ENCODE measurements at places on chromosomes 1 and 21.
A peak's percentile ranks its signal among the peaks of the same experiment; 100 is the strongest.

- peak; percentile 0 for DNase-seq
Observed at GRCh38 chr1:106768077-106768476, 288.4 kb upstream of the PRMT6 start.

DNA sequence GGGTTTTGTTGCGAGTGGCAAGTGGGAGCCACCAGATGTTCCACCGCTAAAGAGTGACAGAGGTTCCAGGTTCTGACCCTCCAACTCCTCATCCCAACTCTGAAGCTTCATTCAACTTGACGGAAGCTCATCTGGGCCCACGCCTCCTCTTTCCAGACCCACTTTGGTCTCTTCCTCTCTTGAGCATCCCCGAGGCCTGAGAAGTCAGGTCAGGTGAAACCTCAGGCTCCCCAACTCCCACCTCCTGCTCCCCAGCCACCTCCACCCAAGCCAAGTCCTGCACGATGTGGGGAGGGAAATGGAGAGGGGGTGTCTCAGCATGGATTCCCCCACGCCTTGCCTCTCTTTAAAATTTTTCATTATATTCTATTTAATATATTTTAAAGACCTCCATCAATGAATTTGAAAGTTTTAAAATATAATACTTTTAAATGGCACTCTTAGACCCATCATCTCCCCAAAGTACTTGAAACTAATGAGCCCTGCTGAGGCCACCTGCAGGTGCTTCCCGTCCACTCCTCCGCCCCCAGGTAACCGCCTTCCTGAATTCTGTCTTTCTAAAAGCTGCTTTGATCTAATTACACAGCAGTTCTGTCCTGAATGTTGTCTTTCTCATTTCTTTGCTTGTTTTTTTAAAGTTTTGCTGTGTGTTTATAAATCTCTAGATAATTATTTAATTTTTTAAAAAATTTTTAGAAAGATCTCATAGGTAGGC lies 238.1 kb downstream of the KAZN start:
- DNase-seq: no peak

DNA sequence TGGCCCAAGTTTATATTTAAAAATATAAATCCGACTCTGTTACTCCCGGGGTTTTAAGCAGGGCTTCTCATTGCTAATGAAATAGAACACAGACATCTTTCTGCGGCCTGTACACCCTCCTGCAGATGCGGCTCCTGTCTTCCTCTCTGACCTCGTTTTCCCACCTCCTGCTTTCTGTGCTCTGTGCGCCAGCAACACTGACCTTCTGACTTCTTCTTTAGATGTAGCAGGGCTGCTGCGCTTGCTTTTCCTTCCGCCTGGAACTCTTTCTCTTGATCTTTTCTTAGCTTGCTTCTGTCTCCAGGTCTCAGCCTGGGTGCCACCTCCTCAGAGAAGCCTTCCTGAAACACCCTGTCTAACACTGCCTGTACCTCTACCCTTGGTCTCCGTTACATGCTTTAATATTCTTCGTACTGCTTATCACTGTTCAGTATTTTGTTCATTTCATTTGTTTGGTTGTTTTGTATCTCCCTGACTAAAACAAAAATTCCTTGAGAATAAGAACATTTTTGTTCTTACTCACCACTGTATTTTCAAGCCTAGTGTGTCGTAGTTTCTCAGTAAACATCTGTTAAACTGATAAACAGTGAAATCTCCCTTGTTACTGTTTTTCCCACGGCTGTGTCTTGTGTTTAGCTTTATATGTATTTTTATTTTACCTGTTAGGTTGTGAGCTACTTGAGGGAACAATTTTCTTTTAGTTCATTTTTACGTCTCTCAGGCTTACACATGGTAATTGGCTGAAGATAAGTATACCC lies 79.0 kb downstream of the ST3GAL3 start:
- no peak for DNase-seq

DNA sequence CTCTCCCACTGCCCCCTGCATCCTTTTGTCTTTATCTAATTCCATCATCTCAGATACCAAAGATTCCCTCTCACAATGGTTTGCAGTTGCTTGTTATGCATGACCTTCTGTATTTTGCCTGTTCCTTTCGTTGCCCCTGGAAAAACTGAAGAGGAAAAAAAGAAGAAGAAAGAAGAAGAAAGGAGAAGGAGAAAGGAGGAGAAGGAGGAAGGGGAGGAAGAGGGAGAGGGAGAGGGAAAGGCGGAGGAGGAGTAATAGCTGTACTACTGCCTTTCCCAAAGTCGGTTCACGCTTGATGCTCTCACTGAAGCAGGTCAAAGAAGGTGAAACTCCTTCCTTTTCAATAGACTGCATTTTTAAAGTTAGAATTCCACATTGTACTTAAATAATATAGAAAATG lies 513.8 kb downstream of the PTPRC start:
- no peak for DNase-seq

GRCh38 chr1:160721473-160721872 lies 9.9 kb upstream of the CD48 start:
- DNase-seq: no peak

GRCh38 chr1:238258510-238258909 lies 367.8 kb upstream of the ZP4 start:
- no peak for DNase-seq

DNA sequence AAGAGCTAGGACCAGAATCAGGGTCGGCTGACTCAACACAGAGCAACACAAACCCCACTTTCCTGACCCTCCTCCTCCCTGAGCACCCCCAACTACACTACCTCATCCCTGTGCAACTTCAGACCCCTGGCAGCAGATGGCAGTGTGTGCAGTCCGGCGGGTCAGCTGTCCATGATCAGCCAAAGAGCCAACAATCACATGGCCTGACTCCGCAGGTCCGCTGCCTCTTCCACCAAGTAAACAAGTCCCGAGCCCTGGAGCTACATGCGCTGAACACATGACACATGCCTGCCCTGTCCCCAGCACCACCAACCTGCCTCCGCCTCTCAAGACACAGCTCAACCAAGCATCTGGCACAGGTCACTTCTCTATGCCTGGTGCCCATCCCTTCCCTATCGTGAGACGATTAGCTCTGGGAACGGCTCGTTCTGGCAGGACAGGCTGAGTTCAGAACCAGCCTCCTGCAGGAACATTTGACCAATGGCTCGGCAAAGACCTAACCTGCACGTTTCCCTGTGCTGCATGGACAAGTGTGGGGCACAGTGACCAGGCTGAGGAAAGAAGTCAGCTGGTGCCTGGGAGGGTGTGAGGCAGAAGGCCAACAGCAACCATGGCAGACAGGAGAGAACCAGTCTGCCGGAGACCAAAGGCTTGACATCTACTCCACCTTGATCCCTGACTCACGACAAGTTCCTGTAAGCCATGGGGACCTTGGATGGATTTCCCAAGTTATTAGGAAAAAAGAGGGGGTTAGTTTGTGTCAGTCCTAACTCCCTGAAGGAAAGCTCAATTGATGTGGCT lies 60.3 kb downstream of the CD46 start:
- DNase-seq: no peak

DNA sequence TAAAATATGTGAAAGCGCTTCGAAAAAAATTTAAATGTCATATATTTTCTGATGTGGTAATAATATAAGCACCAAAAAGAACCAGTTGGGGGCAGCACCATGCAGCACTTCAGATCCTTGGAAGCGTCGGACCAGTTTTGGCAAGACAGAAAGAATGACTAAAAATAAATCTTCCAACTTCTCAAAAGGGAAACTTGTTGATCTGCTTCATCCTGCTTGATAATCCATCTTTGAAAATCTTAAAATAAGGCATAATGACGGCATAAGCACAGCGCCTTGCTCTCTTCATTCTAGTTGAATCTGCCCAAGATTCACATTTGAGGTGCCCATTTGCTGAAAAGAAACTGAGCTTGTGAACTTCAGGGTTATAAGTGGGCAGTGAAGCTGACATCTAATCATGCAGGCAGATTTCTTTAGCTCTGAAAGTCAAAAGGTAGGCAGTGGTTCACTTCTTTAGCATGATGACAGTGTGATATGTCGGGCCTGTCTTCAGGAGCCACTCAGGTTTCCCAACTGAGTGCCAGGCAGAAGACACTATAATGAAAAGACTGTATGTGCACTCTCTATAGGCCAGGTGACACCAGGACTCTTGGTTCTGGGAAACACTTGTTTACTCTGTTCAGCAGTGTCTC lies 19.8 kb upstream of the MUTYH start:
- peak; percentile 81 for DNase-seq

- peak; percentile 61 for DNase-seq
Observed at GRCh38 chr1:29820401-29820800, 584.1 kb downstream of the PTPRU start.

DNA sequence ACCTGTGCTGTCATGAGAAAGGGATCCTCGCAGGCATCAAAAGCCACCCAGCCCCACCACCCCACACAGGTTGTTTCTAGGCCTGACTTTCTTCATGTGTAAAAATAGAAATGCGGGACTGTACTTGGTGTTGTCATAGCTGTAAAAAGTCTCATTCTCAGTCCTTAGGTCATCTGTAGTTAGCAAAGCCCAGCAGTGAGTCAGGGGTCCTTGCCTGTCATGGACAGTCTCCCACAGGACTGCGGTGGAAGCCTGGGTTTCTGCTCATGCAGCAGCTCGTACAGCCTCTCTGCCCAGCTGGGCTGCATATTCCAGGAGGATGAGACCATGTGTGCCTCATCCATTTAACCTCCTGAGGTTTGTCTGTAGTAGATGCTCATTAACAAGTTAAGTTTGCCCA lies 58.2 kb downstream of the MRPS6 start:
- DNase-seq: no peak

- DNase-seq: no peak
Observed at GRCh38 chr1:84121360-84121759, 22.7 kb upstream of the PRKACB start.

DNA sequence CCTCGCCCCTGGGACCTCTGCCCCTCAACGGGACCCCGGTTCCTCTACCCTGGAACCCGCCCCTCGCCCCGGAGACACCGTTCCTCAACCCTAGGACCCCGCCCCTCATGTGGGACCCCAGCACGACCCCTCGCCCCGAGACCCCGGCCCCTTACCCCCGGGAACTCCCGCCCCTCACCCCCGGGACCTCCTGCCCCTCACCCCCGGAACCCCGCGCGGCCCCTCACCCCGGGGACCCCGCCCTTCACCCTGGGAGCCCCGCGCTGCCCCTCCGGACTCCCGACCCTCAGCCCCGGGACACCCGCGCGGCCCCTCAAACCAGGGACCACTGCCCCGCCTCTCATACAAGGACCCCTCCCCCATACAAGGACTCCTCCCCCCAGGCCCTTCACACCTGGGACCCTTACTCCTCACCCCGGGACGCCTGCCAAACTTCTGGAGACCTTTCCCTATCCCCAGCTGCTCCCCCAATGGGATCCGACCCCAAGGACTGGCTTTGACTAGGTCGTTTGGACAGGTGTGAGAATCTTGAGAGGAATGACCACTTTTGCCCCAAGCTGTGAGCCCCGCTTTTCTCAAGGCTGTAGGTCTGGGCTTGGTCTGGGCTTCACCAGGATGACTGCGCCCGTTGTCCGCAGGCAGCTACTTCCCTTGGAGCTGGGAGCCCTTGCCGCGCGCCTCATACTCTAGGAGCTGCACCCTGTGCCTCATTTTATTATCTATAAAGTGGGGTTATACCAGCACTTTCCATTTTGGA lies 843 bp downstream of the DIP2A start:
- DNase-seq: peak; percentile 46

GRCh38 chr1:151978922-151979321 lies 14.7 kb downstream of the S100A10 start:
- DNase-seq: no peak

DNA sequence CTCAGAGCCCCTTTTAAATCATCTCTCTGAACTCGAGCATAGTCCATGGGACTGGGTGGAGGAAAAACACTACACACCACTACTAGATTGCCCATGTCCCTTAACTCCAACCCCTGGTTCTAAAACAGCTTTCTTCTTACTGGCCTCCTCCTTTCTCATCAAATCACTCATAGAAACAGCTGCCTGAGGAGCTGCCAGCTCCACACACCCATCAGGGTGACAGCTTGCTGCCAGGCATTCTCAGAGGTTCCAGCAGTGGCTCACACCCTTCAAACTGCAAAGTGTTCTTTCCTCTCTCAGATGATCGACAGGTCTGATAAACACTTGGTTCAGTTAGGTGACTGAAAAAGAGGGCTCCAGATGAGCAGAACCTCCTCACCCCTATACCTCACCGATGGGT lies 543.0 kb upstream of the PLXNA2 start:
- no peak for DNase-seq

GRCh38 chr1:166151804-166152203 lies 15.0 kb downstream of the FAM78B start:
- no peak for DNase-seq

DNA sequence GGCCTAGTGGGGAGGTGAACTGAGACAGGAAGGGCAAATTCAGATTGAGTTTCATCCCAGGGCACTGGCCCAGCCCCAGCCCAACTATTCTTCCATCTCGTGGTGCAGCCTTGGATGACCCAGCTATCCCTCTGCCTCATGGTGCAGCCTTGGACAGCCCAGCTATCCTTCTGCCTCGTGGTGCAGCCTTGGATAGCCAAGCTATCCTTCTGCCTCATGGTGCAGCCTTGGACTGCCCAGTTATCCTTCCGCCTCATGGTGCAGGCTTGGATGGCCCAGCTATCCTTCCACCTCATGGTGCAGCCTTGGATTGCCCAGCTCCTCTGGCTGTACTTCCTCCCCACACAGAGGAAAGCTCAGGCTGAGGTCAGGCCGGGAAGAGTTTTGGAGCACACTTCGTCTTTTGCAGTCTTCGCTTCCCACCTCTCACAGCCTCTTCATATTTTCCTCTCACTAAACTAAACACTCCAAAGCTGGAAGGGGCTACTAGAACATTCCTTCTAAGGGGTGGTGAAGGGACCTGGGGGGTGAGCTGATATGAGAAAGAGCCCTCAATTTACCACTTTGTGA lies 69.8 kb upstream of the TTC34 start:
- no peak for DNase-seq

- peak; percentile 77 for DNase-seq
Observed at GRCh38 chr1:183148599-183148998, 37.5 kb upstream of the LAMC2 start.

GRCh38 chr1:84722794-84723193 lies 32.5 kb upstream of the SSX2IP start:
- DNase-seq: no peak

GRCh38 chr1:68230901-68231626 lies 1.3 kb downstream of the WLS start:
- DNase-seq: peak; percentile 13

GRCh38 chr21:29182691-29183092 lies 52.2 kb downstream of the MAP3K7CL start:
- no peak for DNase-seq

DNA sequence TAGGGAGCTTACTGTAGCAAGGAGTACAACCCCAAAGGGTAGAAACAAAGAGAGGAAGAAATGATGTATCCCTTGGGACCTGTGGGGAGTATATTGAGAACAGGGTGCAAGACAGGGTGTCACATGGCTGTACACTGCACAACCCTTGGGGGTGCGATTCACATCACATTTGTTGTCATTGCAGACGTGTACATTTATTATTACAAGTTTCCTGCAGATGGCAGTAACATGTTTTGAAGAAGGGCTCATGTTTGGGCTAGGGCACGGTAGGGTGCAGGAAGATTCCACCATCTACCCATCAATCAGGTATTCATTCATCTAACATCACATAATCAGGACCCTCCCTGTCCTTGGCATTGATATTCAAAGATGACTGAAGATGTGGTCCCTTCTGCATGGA lies 62.5 kb downstream of the NDUFS5 start:
- DNase-seq: no peak
